CD4-positive, alpha-beta memory T cell (primary cell): ENCODE measurements at places on chromosomes 2 and 18. TPM values are rescaled to one million over a fixed set of nuclear protein-coding genes. Genes with fewer than 3 reads are reported as not detected.

DNA sequence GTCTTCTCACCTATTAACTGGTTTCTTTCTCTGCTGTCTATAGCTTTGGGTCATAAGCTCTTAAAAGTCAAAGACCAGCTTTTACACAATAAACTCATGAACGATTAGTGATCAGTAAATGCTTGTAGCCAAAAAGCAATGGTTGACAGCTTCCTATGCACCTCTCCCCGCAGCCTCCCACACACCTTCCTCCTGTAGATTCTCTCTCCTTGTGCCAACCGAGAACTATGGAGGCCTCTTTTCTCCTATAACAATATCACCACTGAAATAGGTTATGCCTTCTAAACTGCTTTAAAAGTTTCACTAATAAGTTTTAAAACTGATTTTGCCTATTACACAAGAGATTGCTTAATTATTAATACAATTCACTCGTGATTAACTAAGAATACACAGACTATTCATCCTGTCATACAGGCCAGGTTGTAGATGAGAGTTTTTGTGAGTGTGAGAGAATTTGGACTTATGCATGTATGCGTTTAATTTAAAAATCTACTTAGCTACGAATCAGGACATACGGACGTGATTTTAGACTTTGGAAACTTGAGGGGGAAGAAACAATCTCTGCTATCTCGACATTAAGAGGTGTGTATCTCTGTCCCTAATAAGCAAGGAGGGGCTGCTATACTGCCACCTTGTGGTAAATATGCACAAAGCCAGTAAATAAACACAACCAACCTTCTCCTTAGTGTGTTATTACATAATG, 229.1 kb upstream of the RBBP8 start:
- DNase-seq: no peak

DNA sequence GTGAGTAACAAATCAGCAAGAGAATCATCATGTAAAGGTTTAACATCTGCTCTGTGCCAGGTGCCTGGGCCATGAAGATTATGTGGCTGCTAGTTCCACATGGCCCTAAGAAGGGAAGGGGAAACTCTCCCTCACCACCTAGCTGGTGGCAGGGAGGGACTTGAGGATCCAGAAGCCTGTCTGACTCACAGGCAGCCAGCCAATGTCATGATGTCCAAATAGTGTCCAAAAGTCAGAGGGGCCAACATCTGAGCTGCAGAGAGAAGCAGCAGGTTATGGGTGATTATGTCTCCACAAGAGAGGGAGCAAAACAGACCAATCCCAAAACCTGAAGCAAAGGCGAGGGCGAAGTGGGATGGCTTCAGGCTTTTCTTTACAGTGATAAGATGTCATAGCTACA, 61.9 kb upstream of the SPP2 start:
- no peak for DNase-seq

DNA sequence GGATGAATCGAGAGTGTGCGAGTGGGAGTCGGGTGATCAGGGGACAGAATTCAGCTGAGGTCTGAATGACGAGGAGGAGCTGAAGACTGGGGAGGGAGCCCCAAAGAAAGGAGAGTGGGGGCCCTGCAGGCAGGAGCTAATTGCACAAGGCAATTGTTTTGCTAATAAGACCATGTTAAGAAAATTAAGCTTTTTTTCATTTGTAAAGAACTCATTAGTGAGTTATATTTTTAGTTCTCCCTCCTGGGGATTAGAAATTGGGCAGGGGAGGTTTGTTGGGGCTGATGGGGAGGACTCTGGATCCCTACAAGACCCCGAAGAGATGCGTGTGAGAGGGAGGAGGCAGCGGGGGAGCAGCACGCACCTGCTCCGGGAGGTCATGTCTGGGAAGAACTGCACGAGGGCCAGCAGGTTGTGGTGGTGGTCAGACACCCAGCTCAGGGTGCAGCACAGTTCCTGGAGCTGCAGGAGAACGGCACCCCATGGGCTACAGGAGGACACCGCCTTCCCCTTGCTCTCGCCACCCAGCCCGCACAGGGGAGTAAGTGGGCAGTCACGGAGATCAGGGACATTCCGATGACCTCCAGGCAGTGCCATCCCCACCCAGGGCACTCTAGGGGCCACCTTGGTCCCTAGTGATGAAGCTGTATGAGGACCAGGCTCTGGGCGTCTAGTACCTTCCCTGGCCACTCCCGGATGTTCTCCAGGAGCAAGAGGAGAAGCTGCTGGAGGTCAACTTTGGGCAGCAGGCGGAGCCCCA, 51.1 kb upstream of the SEMA4C start:
- no peak for DNase-seq

Gene BIRC6
- 151 TPM for total RNA-seq

DNA sequence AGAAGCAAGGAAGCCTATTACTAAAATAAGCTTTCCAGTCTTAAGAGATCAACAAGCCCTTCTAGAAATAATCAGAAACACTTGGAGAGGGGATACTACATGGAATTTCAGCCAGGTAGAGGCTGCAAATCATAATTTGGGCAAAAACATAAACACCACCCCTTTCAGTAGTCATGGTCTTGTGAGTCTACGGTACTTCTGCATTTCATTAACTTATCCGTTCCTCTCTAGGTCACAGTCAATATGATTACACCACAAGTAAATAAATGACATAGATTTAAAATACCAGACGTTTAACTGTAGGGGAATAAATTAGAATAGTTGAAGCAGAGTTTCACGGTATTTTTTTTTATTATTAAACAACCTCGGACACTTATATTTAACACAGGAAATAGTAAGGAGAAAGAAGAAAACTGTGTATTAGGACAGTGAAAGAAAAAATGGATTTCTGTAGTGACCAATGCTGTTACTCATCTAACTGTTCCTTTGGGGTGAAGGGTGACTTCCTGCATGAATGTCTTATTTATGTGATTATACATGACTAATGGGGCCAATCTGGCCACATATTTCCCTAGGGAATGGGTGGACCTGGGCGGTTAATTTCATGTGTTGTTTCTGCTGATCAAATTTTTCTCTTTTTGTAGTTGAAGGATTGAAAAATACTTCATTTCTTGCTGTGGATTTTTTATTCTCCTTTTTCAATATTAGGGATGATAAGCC, 456.6 kb upstream of the UBE2E3 start:
- no peak for DNase-seq

DNA sequence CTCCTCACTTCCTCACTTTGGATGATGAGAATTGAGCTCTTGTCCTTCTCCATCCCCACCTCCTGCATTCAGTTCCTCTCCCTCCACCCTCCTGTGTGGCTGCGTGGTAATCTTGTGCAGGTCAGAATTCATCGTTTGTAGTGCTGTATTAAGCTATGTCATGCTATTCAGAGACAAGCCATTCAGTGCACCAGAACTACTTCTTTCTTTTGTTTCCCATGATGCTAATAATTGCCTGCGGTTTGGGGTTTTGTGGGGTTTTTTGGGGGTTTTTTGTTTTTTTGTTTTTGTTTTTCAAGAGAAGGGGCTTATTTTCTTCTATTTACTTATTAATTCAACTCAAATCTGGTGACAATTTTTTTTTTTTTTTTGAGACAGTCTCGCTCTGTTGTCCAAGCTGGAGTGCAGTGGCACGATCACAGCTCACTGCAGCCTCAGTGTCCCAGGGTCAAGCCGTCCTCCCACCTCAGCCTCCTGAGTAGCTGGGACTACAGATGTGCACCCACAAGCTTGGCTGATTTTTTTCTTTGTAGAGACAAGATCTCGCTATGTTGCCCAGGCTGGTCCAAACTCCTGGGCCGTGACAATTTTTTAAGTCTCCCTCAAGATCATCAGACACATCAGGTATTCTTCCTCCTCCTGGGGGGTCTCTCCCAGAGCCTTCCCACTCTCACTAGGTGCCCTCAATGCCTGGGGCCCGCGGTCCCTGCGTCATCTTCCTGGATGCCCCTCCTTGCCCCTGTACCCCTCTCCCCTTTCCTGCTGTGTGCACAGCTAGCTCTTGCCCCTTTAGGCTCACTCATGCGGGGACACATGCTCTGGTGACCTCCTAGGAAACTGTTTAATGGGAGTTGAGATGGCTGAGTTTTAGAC, 37.8 kb downstream of the MAL start:
- DNase-seq: no peak

- no peak for DNase-seq
Measured at GRCh38 chr2:66462501-66462825, 27.5 kb downstream of the MEIS1 start.

- no peak for DNase-seq
Measured at GRCh38 chr2:150091846-150092245, 395.6 kb downstream of the RND3 start.

DNA sequence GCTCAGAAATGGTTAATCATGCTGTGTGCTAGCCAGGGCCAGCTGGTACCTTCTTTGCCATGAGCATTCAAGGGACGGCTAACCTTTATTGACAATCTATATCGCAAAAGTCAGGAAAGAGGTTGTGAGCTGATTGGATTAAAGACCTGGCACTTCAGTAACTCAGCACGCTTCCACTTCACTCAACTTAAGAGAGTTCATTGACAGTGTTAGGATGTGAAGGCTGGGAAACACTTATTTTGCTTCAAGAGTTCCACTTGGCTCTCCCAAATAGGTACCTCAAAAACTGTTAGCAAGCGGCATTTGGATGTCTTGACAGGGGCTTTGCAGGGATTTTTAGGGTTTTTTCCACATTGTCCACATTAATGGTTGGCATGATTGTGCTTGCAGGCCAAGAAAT, 25.1 kb upstream of the TXNDC2 start:
- DNase-seq: no peak

Gene MAB21L4
- not detected for total RNA-seq

Gene RGPD6
- 40.4 TPM for total RNA-seq

Gene C2orf78
- total RNA-seq: not detected

Gene RIT2
- not detected for total RNA-seq

DNA sequence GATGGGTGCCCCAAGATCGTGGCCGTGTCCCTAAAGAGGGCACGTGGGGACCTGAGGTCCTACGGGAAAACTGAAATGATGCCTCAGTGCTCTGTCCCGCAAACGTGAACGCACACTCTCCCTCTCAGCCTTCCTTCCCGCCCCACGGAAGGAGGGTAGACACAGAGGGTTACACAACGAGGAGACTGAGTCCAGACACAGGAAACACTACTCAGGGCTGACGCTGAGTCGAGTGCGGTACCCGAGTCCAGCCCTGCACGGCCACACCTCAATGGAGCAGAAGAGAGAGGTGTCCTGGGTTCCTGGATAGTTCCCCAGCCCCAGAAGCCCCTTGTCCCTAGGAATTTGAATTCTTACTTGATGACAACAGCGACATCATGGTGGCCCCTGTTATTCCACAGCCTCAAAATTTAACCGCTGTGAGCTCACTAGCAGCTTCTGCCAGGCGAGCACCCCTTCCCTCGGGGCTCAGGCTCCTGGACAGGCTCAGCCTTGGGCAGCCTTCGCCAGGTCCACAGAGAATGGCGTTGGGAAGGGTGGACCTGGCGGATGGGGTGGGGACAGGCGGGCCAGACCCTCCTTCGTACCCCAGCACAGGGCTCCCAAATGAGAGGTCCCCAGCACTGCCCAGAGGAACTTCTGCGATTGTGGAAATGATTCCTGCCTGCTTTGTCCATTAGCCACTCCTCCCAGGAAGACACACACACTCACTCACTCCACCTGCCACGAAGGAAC, 980 bp upstream of the RNPEPL1 start:
- peak; percentile 42 for DNase-seq

DNA sequence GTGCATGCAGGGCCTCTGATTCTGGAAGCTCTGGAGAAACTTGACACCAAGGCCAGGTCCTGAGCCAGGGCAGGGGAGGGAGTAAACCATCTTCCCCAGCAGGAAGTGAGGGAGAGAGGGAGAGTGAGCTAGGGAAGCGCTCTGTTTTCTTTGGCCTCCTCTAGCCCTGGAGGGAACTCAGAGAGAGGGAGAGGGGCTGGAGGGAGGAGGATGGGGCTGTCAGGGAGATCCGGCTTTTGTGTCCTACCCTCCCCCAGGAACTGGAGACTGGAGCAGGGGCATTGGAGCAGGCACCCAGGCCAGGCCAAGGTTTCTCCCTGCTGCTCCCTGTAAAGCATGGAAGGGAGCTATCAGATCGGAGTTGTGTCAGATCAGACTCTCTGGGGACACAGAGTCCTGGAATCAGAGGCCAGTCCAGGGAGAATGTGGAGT, 22.7 kb upstream of the PKDCC start:
- no peak for DNase-seq

Gene RFTN2
- not detected for total RNA-seq

DNA sequence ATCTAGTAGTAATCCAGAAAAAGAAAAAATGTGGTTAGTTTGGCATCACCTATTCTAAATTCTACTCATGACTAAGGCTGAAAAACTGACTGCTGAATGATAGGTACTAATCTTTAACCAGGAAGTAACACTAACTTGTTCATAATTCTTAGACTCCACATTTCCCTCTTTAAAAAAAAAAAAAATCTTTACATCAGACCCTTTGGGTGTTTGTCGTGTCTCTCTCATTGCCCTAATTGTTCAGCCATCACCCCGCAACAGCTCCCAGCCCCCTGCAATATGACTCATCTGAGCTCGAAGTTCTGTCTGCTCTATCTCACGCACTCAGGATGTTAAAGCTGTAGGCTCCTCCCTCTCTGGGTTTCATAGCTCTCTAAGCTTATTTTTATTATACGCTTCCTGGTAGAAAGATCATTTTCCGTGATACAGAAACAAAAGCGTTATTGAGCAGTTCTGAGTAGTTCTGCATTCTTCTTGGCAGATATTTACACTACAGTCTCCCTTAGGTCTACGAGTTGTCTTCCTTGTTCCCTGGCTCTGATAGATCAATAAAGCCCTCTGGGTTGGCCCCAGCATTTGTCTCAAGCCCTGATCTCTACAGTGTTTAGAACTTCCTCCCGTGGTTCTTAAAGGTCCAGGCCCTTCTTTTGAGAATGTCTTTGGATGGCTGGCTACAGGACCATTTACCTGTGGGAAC, 95.6 kb downstream of the TNFRSF11A start:
- peak; percentile 60 for DNase-seq

GRCh38 chr2:228321015-228321414, 139.5 kb upstream of the SPHKAP start:
- no peak for DNase-seq

DNA sequence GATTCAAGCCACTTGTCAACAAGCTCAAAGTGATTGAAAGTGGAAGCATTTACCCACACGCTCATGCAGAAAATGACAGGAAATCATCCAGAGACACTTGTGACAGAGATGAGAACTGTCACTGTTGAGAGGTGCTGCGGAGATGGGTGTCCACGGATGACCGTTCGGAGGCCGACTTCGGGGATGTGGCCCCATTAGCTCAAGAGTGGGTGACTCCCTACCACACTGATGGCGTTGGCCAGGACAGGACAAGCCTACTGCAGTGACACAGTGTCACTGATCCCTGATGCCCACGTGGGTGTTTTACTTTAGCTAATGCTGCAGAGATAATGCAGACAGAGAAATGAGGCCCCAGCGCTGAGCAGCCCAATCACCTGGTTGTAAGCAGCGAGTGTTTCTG, 81.5 kb upstream of the YWHAQ start:
- no peak for DNase-seq

Gene TRIM43
- total RNA-seq: not detected

Gene RTKN
- not detected for total RNA-seq

DNA sequence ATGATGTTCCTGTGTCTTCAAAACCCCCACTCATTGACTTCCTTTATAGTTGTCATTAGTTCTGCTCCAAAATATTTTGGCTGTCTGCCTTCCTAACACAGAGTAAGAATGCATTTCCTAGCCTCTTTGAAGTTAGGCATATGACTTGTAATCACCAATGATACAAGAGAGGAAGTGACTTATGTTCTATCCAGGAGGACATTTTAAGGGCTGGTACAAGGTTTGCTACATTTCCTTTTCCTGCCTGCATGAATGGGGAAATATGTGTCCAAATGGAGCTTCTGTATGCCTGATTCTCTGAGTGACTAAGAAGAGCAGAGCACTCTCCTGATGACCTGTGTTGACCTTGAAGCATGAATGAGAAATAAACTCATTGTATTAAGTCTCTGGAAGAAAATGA, 115.1 kb downstream of the PLCL1 start:
- DNase-seq: no peak

GRCh38 chr2:18647731-18648130, 58.4 kb upstream of the NT5C1B start:
- DNase-seq: no peak

Gene ALK
- not detected for total RNA-seq
